ENCODE measurements at places on chromosomes 5 and 9.

DNA sequence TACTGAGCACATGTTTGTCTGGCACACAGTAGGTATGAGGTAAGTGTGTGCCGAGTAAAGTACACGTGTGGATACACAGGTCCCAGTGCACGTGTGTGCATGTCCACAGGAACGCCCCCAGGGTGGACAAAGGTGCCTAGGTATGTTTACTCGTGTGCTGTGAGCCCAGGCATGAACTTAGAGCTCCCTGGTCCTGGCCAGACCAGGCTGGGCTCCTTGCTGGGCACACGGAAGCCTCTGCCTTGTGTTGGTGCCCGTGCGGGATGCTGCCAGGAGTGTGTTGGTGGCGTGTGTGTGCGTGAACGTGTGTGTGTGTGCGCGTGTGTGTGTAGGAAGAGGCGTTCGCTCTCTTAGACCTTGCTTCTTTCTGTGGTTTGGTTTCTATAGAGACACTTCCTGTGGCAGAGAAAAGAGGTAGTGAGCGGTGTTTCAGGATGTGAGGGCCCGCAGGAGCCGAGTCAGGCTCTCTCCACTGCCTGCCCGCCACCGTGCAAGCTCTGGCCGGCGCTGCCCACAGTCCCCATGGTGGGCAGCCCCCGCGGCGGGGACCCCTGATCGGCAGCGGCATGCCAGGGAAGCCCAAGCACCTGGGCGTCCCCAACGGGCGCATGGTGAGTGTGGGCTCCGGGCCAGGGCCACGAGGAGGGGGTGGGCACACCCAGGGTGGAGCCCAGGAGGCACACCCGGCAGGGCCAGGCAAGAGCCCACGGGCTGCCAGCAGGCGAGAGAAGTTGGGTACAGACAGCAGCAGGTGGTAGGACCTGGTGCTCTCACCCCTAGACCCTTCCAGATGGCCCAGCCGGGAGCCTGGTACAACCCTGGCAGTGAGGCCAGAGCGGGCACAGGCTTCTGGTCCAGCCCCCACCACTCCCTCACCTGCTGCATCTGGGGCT lies at the start of gene RGS14:
Gene RGS14, plus strand, starts transcription at position 466 of the 893 bp plus-strand sequence. Its CDS starts 101 bp downstream, at position 567.
- peak; percentile 65 for DNase-seq

- DNase-seq = no peak
Observed at GRCh38 chr5:113371721-113372196, 63.0 kb downstream of the TSSK1B start.

DNA sequence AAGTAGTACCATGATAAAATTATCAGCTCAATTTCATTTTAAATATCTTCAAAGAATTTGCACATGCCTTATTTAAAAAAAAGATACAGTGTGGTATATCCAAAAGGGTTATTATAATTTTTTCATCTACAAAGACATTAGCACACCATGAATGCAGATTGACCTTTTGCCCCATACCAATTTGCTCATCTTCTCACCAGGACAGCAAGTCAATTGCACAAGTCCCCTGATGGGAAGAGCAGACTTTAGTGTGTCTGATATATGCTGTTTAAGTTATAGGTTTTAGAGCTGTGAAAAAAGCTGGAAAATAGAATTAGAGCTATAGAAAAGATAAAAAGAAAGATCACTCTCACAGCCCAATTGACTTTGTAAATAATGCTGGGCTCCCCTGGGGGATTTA lies 325.8 kb upstream of the CDH6 start:
- DNase-seq = no peak

DNA sequence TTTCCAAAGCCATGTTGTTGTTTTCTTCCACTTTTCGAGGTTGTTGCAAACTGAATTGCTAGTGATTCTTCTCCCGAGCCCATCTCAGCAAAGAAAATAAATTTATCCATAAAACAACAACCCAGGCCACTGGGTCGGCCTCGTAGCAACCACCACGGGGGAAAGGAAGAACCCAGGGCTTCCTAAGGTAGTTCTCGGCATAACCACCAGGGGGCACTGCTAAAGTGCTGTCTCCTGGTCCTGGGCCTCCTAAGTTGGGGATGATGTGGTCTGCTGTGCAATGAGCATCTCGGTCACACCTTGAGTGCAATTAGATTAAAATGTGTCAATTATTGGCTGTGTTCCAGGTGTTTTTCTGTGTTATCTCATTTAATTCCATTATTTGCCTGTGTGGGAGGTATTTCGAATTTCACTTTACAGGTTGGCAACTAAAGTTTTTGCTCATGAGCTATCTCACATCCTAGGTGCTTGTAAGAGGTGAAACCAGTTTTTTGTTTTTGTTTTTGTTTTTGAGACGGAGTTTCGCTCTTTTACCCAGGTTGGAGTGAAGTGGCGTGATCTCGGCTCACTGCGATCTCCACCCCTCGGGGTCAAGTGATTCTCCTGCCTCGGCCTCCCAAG lies 102.8 kb upstream of the DAP start:
- peak; percentile 42 for DNase-seq

- DNase-seq = no peak
Observed at GRCh38 chr5:104189031-104189430, 626.4 kb upstream of the NUDT12 start.

Data from activated naive CD4-positive, alpha-beta T cell treated with anti-CD3 and anti-CD28 coated beads, Interleukin-2, amount 50 U/mL, for 16 hours (primary cell).